Heart left ventricle (tissue), 16 donors: ENCODE measurements at places on chromosomes 4 and X. TPM values are rescaled to one million over a fixed set of nuclear protein-coding genes. Genes with fewer than 3 reads are reported as not detected.
A peak's percentile ranks its signal among the peaks of the same experiment; 100 is the strongest.

The EPHA5 gene
- 0.19 TPM for total RNA-seq

The PPEF2 gene
- not detected for total RNA-seq

The MAPK10 gene
- total RNA-seq: 4.5 TPM

The NPY2R gene
- total RNA-seq: not detected

The RIBC1 gene
- total RNA-seq: 0.63 TPM

The HNRNPDL gene
- total RNA-seq: 151 TPM

GRCh38 chr4:187208651-187209050 lies 485.0 kb upstream of the FAT1 start:
- DNase-seq: no peak

GRCh38 chrX:131279617-131280016 lies 9.5 kb downstream of the IGSF1 start:
- no peak for DNase-seq

- peak; percentile 61 for DNase-seq
Observed at GRCh38 chrX:69024931-69025330, 140.3 kb downstream of the PJA1 start.

GRCh38 chr4:127162741-127163140 lies 470.0 kb upstream of the INTU start:
- DNase-seq: no peak

DNA sequence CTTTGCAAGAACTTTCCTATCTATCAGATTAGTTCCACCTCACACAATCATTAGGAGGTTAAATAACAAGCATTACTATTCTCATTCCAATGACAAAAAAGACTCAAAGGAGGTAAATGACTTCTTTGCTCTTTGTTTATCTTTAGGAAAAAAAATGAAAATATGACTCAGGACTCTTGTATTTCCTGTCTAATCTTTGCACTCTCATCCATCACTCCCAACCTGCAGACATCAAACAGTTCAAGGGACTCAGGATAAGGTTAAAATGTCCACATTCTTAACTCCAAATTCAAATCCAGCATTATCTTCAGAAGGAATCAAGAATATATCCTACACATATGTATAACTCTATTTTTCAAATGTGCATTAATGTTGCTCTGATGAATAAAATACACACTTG lies 139.6 kb downstream of the UNC5C start:
- no peak for DNase-seq

DNA sequence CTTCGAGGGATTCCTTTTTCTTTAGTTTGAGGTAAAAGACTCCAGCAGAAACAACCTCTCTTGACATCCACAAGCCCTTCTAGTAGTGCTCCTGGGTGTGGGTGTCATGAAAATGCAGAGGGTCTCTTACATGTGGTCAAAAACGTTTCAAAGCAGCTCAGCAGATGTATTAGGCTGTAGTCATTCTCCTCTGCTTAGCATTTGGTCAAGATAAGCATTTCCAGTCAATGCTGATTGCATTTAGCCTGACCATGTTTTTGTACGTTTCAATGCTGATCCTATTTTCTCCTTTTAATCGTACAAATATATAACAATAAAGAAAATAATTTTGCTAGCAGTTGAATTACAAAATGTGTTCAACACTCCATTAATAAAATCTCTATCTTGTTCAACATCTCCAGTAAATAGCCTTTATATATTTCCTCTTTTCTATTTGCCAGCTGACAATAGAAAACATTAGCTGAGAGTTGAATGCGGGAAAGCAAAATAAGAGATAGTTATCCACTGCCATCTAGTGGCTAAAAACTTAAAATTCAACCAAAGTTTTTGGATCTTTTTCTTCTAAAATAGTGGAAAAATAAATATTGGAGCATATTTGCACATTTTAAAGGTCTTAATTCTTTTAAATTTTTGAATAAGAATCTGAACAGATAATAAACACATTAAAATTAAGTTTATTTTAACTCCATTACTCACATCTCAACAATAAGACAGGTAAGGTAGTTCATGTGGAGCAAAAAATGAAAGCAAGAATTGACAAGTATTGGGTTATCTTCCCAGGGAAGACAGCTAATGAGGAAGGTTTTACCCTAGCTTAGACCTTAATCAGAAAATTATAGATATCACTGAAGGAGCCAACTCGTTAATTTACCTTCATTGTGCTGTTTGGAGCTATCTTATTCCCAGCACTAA lies 15.2 kb upstream of the PACRGL start:
- no peak for DNase-seq

DNA sequence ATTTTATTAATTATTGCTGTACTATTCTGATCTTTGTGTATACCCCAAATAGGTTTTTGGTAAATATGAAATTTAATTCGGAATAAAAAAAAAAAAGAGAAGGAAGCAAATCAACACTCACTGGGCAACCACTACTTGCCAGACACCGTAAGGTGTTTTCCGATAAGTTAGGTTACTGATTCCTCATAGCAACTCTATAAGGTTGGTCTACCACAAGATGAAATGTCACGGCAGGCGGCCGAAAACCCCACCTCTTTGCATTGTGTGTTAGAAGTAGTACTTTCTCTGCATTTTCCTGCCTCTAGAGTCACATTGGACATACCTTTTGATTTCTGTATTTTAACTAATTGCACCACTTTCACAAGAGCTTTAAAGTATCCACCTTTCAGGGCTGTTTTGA lies 44.5 kb upstream of the RASGEF1B start:
- DNase-seq: no peak

- DNase-seq: no peak
Observed at GRCh38 chr4:67918428-67918827, 34.6 kb upstream of the TMPRSS11D start.

- DNase-seq: peak; percentile 53
Observed at GRCh38 chrX:129686422-129686948, 31.7 kb upstream of the APLN start.

DNA sequence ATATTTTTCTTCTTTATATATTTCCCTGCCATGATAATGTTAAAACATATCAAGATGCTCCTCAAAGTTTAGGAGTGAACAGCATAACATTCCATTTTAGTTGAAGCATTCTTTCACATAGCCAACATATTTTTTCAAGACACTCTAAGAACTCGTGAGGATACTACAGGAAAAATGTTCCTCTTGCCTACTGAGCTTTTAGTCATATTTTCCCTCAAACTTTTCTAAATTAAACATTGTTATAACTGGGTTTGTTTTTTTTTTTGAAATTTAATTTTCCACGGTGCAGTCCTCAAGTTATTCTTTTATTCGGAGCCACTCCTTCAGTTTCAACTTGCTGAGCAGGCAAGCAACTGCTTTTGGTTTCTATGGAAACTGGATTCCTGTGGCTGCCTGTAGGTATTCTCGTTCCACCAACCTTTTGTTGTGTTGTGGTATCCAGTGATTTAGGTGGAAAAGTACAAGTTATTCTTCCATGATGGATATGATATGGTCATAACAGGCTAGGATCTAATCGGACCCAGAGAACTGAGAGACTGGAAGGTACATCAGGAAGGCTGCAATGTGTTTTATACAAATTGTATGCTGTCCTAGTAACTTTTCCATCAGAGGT lies 248.0 kb downstream of the TRIML1 start:
- no peak for DNase-seq

DNA sequence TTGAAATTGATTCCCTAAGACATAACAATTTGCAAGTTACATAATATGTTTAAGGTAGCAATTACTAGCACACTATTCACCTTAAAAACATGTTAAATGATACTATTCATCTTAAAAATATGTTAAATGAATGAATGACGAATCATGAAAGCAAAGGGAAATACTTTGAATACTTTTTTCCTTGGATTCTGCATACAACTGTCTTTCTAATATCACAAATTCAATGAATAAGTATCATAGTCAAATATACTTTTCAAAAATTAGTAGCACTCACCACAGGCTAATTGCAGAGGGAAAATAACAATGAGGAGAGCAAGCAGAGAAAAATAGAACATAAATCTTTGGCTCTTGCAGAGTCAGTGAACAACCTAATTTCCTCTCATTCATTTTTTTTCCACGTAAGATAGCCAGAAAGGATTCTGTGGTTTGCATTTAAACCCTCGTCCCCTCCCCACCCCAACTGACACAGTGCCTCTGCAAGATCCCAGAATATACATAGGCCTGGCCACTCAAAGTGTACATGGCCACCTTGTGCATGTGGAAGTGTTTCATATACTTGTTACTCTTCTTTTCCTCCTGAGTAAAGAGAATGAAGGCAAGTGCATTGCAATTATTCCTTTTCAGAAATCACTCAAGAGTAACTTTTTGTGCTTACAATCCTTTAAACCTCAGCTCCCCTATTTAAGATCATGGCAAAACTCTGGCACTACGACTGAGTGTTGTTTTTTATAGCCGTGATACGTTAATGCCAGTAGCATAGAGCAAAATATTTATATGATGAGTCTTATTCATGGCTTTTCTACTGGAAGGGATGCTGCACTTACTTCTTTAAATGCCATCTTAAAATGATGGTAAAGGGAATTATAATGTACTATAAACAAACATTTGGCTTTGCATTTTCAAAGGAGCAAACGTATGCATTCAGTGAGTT lies 236.4 kb downstream of the PDGFC start:
- no peak for DNase-seq

GRCh38 chr4:178148106-178148505 lies 705.9 kb upstream of the AGA start:
- no peak for DNase-seq

- DNase-seq: no peak
Observed at GRCh38 chrX:118350706-118351105, 4.8 kb downstream of the WDR44 start.

GRCh38 chrX:56763556-56764152 lies 34.6 kb downstream of the NBDY start:
- DNase-seq: no peak
